CD4-positive, alpha-beta T cell treated with Interleukin-15 for 1 hour (primary cell): ENCODE measurements at places on chromosomes 7 and 10.
A peak's percentile ranks its signal among the peaks of the same experiment; 100 is the strongest.

DNA sequence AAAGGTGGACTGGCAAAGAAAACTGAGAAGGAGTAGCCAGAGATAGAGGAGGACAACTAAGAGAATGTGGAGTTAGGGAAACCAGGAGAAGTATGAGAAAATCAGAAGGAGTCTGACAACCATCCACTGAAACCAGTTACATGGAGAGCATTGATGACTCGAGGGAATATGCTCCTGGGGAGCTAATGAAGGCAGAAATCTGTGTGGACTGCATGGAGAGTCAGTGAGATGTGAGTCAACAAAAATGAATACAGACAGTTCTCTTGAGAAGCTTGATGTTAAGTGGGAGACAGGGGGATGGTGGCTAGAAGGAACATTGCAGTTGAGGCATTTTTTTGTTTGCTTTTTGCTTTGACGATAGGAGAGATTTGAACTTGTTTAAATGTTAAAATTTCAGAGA lies 34.3 kb upstream of the ZNF32 start:
- no peak for DNase-seq

- DNase-seq = no peak
Measured at GRCh38 chr7:45187946-45188411, 30.4 kb downstream of the RAMP3 start.

GRCh38 chr10:26780793-26781601 lies 79.8 kb downstream of the ABI1 start:
- peak; percentile 38 for DNase-seq

- no peak for DNase-seq
Measured at GRCh38 chr7:151433721-151434400, 6.1 kb downstream of the CRYGN start.

DNA sequence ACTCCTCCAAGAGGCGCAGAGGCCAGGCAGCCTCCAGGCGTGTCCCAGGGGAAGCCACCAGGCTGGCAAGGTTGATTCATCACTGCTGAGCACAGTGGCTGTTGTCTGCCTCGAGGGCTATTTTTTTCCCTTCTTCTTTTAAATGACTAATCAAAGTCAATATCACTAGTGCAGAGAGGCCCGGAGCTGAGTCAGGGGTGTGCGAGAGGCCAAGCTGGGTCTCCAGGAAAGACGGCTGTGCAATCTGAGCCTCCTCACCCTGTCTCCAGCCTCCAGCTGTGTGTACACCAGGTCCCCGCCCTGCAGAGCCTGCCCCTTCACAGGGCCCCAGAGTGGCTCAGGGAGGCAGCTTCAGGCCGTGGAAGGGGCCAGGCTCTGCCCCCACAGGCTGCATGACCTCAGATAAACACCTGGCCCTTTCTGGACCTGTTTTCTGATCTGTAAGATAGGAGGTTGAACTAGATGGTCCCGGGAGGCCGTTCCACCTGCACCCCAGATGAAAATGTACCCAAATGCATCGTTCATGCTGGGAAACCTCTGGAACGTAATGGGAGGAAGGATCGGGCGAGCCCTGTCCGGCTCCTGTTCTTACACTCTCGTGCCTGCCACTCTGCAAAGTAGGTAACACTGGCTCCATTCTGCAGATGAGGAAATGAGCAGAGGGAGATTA lies 3.7 kb downstream of the STX1A start:
- DNase-seq = peak; percentile 48

GRCh38 chr10:78351283-78351682 lies 317.6 kb downstream of the RPS24 start:
- DNase-seq = no peak

DNA sequence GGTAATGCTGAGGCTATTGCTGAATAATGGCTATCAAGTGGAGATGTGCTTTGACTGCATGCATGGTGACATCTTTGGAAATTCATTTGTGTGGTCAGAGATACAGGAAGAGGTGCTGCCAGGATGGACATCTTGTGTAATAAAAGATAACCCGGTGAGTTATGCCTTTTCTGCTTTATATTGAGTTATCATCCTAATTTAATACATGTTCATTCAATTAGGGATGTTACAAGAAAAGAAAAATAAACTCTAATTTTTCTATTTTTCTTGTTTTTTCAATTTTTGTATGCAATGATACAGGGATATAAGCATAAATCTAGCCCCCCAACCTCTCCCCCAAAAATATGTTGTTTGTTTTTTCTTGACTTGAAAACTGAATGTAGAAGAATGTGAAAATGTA lies 26.4 kb upstream of the LMOD2 start:
- no peak for DNase-seq

GRCh38 chr10:32411797-32412498 lies 34.0 kb upstream of the CCDC7 start:
- DNase-seq = no peak

GRCh38 chr10:97117372-97117771 lies 68.4 kb downstream of the SLIT1 start:
- DNase-seq = no peak

- peak; percentile 15 for DNase-seq
Measured at GRCh38 chr7:1669064-1669951, 769 bp upstream of the ELFN1 start.

DNA sequence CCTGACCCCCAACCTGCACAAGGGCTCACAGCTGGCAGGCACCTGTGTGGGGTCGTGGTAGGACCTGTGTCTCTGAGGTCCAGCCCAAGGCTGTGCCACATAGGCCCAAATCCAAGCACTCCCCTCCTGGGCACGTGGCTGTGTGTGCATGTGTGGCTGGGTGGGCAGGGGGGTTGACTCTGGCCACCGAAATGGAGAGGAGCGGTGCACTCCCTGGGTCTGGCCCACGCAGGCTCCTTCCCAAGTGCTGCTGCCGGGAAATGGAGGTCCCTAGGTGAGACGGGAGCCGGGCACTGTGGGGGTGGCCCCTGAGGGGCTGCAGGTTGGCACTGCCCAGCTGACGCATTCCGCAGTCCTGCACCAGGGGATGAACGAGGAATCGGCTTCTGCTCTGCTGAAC lies 528.1 kb downstream of the DNAJB6 start:
- no peak for DNase-seq

- DNase-seq = no peak
Measured at GRCh38 chr7:70343519-70343918, 745.2 kb downstream of the AUTS2 start.

GRCh38 chr7:69857014-69857413 lies 258.7 kb downstream of the AUTS2 start:
- DNase-seq = no peak

DNA sequence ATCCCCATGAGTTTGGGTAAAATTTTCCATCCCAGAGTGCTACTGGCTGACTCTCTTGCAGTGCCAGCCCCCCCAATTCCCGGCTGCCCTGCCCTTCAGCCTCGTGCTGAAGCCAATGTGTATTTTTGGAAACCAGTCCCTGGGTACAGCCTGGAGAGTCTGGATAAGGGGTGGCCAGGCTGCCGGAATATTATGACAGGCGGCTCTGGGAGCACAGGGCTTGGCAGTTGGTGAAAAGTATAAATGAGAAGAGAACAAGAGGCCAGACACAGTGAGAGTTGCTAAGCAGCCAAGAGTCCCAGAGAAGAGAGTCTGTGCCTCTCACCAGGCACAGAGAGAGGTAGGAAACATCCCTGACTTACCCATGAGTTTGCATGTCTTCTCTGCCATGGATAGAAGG lies 53.6 kb downstream of the TMEM130 start:
- DNase-seq = no peak

DNA sequence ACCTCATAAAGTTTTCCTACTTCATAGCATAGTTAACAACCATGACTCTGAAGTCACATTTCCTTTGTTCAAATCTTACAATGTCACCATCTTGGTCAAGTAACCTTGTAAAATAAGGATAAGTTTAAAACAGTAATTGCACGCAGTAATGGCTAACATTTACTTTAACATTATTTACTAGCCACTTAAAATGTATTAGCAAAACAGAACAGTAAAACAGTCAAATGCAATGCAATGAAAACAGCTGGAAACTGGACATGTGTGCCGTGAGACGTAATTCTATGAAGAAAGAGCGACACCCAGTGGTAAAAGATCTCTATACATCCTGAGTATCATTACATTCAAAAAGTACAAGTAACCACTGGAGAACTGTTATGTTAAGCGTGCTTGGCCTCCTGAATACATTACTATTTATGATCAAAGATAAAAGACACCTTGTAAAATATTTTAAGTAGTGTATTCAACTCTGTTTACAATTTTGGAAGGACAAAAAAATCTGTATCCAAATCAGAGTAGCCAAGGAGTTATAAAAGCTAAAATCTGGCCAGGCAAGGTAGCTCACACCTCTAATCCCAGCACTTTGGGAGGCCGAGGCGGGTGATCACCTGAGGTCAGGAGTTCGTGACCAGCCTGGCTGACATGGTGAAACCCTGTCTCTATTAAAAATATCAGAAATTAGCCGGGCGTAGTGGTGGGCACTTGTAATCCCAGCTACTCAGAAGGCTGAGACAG lies 27.2 kb downstream of the ATE1 start:
- no peak for DNase-seq

GRCh38 chr10:76618641-76619040 lies 1019.0 kb downstream of the KCNMA1 start:
- no peak for DNase-seq

- DNase-seq = no peak
Measured at GRCh38 chr7:66769833-66770512, 29.4 kb downstream of the RABGEF1 start.

- no peak for DNase-seq
Measured at GRCh38 chr7:82964150-82964882, 198.4 kb downstream of the PCLO start.

DNA sequence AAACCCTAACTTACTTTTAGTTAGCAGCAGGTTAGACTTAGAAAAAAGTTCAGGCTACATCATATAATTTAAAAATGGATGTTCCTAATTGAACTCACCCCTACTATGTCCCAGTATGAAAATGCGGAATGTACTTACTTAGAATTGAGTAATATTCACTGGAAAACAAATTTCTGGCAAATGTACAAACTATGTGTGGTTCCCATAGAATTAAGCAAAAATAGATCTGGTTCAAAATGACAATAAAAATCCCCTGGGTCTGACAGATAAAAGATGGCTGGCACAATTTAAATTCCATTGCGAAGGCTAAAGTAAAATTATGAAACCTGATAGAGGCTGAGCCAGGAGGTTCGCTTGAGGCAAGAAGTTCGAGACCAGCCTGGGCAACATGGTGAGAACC lies 42.4 kb upstream of the PRKAR2B start:
- no peak for DNase-seq

DNA sequence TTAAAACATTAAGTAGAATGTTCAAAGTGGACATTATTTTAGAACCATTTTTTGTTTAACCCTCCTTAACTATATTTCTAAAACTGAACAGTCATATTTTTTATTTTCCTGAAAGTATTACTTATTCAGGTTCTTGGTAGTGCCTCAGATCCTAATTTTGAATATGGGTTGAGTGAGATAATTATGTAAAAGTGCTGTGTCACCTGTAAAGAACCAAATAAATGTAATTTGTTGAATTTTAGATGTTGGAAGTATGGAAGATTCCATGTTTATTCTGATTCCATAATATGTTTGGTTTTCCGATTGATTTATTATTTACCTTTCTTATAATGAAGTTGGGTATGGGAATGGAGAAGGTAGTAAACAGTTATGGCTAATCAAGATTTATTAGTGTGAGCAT lies 61.4 kb downstream of the LUC7L2 start:
- no peak for DNase-seq

DNA sequence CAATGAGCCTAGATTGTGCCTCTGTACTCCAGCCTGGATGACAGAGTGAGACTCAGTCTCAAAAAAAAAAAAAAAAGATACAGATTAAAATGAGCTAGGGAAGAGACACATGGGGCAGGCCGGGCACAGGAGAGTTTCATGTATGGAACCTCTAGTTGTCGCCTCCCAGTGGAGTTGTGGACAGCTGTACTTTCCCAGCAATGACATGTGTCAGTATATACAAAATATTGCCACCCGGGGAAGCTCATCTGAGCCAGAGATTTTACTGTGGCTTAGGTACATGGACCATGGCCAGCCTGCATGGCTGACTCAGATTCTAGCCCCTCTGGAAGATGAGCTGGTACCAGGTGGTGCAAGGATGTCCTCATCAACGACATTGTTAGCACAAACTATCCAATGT lies 87.4 kb downstream of the COL26A1 start:
- DNase-seq = no peak

DNA sequence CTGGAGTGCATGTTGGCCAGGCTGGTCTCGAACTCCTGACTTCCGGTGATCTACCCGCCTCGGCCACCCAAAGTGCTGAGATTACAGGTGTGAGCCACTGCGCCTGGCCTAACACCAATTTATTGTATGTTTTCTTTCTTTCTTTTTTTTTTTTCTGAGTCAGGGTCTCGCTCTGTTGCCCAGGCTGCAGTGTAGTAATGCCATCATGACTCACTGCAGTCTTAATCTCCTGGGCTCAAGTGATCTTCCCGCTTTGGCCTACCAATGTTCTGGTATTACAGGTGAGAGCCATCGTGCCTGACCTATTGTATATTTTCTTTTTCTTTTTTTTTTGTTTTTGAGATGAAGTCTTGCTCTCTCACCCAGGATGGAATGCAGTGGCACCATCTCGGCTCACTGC lies 33.8 kb upstream of the UBE2H start:
- no peak for DNase-seq

DNA sequence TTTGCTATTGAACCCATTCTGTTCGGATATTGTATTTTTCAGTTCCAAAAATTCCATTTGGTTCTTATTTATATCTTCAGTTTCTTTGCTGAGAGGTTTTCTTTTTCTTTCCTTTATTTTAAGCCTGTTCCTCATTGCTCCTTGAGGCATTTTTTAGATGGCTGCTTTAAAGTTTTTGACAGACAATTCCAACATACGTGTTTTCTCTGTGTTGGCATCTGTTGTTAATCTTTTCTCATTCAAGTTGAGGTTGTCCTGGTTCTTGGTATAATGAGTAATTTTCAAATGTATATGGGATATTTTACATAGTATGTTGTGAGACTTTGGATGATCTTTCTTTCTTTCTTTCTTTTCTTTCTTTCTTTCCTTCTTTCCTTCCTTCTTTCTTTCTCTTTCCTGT lies 1078.0 kb upstream of the CELF2 start:
- no peak for DNase-seq

DNA sequence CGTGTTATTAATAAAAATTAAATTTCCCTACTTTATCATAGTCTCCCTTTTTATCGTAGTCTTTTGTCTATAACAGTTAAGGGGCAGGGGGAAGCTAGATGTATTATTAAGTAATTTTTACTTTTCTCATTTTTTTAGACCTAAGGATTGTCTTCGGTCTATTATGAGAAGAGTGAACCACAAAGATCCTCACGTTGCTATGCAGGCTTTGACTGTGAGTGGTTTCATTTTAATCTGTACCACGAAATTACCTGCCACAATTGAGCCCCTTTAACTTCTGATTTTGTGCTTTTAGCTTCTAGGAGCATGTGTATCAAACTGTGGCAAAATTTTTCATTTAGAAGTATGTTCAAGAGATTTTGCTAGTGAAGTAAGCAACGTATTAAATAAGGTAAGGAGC lies 40.6 kb downstream of the STAM start:
- DNase-seq = no peak
